ENCODE measurements at places on chromosomes 4 and X. TPM values are rescaled to one million over a fixed set of nuclear protein-coding genes. Genes with fewer than 3 reads are reported as not detected.

STARD8 gene
- total RNA-seq: 17.5 TPM

- DNase-seq: peak; percentile 79
- no peak overlapping the region for H3K4me3 ChIP-seq
Observed at GRCh38 chr4:73341454-73341853, 62.6 kb upstream of the ALB start.

SORCS2 gene
- 2.7 TPM for total RNA-seq

DNA sequence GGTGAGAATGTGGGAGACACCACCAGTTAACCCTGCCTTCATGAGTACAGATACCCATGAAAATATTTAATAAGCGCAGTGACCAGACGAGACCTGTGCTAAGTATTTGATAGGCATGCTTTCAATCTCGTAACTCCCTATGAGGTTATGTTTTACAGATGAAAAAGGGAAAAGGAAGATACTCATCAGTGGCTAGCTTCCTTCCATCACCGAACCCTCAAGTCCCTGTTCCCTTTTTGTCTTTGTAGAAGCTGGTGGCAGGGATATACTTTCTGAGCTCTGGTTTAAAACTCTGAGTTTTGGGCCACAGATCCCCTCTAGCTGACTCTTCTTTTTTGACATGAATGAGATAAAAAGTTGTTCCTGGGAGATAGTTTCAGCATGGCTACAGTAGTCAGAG, 26.3 kb downstream of the AFF1 start:
- H3K27me3 ChIP-seq: no peaks in the 10 kb centered on the region
- no peak overlapping the region for H3K4me3 ChIP-seq
- peak overlapping the region; percentile 24 for H3K27ac ChIP-seq
- H3K36me3 ChIP-seq: no peaks in the 10 kb centered on the region
- DNase-seq: no peak

DNA sequence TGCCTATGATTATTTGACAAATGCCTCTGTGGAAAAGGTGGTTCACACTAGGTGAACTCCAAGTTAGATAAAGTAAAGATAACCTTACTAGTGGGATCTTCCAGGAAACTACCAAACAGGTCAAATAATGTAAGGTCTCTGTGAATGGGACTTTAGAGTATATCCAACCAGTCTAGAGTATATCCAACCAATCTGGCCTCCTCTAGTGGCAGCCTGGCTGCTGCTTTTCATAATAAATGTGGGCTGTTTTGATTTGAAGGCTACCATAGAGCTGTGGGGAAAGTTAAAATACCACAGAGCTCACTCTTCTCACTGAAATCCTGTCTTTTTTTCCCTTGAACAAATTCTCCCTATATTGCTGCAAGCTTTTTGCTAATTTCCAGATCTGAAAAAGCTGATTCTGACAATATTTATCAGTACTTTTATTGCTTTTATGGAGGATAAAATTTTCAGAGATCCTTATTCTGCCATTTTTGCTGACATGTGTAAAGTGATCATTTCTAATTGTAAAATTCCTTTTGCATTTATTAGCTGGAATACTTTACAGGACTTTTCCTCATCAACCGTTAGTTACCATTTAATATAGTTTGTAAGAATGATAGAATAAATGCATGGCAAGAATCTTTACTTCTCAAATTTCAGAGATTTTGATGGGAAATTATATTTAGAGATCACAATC, 111.3 kb downstream of the TET2 start:
- H3K36me3 ChIP-seq: peaks cover 36% of the 10 kb centered on the region
- no peak overlapping the region for H3K4me3 ChIP-seq
- no peak overlapping the region for H3K27ac ChIP-seq

EBP gene
- total RNA-seq: 154 TPM

GRCh38 chr4:147837435-147837834, 105.5 kb downstream of the ARHGAP10 start:
- H3K4me1 ChIP-seq: peaks cover 2% of the 10 kb centered on the region
- no peak overlapping the region for H3K4me3 ChIP-seq
- DNase-seq: no peak
- no peaks in the 10 kb centered on the region for H3K27me3 ChIP-seq
- H3K36me3 ChIP-seq: peaks cover 3% of the 10 kb centered on the region

GRCh38 chr4:75030649-75031235, 97.8 kb downstream of the PARM1 start:
- H3K4me3 ChIP-seq: no peak overlapping the region
- H3K36me3 ChIP-seq: no peaks in the 10 kb centered on the region
- no peaks in the 10 kb centered on the region for H3K4me1 ChIP-seq
- H3K27ac ChIP-seq: no peak overlapping the region

GRCh38 chr4:58166490-58166889, 1056.3 kb upstream of the IGFBP7 start:
- no peaks in the 10 kb centered on the region for H3K36me3 ChIP-seq
- no peaks in the 10 kb centered on the region for H3K27me3 ChIP-seq
- H3K27ac ChIP-seq: no peak overlapping the region
- no peak for DNase-seq
- no peaks in the 10 kb centered on the region for H3K4me1 ChIP-seq

- no peak overlapping the region for H3K27ac ChIP-seq
- no peaks in the 10 kb centered on the region for H3K27me3 ChIP-seq
- no peak overlapping the region for H3K4me3 ChIP-seq
- no peaks in the 10 kb centered on the region for H3K36me3 ChIP-seq
- no peak for DNase-seq
Observed at GRCh38 chr4:163542275-163542674, 47.8 kb downstream of the TMA16 start.

PABPC4L gene
- 10.0 TPM for total RNA-seq

FRG2 gene
- not detected for total RNA-seq

DNA sequence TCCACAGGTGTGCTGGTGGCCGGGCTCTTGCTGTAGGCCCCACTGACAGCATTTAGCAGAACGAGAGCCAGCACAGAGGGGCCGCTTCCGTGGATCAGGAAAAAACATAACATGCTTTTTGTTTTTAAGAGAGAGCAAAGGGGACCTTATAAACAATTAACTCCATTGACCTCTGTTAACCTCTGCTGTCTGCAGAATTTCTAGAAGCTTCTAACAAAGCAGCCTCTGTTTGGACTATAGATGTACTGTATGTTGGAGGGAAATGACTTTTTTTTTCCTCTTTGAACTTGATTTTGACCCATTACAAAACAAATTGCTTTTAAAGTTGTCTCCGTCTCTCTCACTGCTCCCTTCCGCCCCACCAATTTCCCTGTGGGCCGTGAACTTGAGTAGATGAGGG, 210.7 kb downstream of the FRAS1 start:
- no peak overlapping the region for H3K27ac ChIP-seq
- no peak overlapping the region for H3K4me3 ChIP-seq
- no peak for DNase-seq

- peaks cover 7% of the 10 kb centered on the region for H3K4me1 ChIP-seq
- H3K27ac ChIP-seq: no peak overlapping the region
- no peaks in the 10 kb centered on the region for H3K27me3 ChIP-seq
Observed at GRCh38 chr4:148522995-148523394, 80.8 kb upstream of the NR3C2 start.

DNA sequence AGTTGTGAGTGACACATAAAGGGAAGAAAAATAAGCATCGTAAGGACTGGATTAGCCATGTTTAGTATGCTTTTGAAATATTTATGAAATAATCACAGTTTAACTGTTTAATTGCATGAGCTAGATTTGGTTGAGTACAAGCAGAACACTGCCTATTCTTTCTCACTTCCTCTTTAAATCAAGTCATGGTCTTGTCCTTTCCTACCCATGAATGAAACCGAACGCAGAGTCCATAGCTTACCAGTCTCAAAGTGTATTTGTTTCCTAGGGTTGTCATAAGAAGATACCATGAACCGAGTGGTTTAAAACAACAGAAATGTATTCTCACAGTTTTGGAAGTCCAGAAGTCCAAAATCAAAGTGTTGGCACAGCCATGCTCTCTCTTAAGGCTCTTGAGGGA, 684.0 kb upstream of the MAGEB2 start:
- no peak for DNase-seq
- H3K4me1 ChIP-seq: no peaks in the 10 kb centered on the region
- H3K27me3 ChIP-seq: peaks cover 2% of the 10 kb centered on the region
- H3K4me3 ChIP-seq: no peak overlapping the region
- H3K27ac ChIP-seq: no peak overlapping the region

IL2RG gene
- total RNA-seq: 14.0 TPM
